Heart left ventricle (tissue), 16 donors: ENCODE measurements at places on chromosomes 11 and 22. TPM values are rescaled to one million over a fixed set of nuclear protein-coding genes. Genes with fewer than 3 reads are reported as not detected.

- no peaks in the 10 kb centered on the region for H3K36me3 ChIP-seq
- no peaks in the 10 kb centered on the region for H3K27me3 ChIP-seq
- no peak for DNase-seq
- peak overlapping the region; percentile 82 for H3K27ac ChIP-seq
Measured at GRCh38 chr11:96388891-96389719, 607 bp downstream of the CCDC82 start.

DNA sequence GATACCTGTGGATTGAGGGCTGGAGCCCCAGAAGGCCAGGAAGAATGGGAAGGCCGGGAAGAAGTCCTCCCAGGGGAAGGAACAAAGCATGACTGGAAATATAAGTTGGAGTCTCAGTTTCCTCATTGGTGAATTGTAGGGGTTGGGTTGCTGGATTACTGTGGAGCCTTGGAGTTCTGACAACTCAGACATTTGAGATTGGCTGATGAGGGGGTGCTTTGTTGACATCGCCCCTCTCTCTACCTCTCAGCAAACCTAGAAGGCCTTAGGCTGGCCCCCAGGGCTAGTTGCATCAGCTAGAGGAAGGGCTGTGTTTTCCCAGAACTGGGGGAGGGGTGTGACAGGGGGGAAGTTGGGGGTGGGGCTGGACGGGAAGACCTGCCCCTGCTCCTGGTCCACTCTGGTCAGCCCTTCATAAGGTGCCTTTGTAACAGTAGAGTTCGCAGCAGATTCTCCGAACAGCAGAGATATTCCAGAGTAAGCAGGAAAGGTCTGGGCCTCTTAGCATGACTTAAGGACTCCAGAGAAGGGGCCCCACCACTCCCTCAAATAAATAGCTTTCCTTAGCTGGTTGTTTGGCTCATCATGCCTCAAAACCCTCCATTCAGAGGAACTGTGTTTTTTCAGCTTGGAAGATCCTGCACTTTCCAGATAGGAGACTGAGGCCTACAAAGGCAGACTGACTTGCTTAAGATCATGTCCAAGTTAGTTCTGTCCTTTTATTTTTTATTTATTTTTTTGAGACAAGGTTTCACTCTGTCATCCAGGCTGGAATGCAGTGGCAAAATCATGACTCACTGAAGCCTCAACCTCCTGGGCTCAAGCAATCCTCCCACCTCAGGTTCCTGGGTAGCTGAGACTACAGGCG is 12.5 kb upstream of the THRSP start:
- no peak overlapping the region for H3K4me3 ChIP-seq
- no peaks in the 10 kb centered on the region for H3K27me3 ChIP-seq
- peaks cover 5% of the 10 kb centered on the region for H3K4me1 ChIP-seq
- H3K36me3 ChIP-seq = no peaks in the 10 kb centered on the region
- H3K27ac ChIP-seq = no peak overlapping the region
- DNase-seq = no peak

GRCh38 chr22:46159777-46160176 is 9.5 kb downstream of the PPARA start:
- peaks cover 3% of the 10 kb centered on the region for H3K4me1 ChIP-seq
- no peak for DNase-seq
- H3K27me3 ChIP-seq = no peaks in the 10 kb centered on the region
- no peak overlapping the region for H3K4me3 ChIP-seq
- no peak overlapping the region for H3K27ac ChIP-seq
- H3K36me3 ChIP-seq = peaks cover 23% of the 10 kb centered on the region

GRCh38 chr11:10916665-10917064 is 58.8 kb upstream of the ZBED5 start:
- no peak for DNase-seq
- H3K4me3 ChIP-seq = no peak overlapping the region
- no peaks in the 10 kb centered on the region for H3K4me1 ChIP-seq
- no peak overlapping the region for H3K27ac ChIP-seq

Gene UPB1
- total RNA-seq = 1.9 TPM

DNA sequence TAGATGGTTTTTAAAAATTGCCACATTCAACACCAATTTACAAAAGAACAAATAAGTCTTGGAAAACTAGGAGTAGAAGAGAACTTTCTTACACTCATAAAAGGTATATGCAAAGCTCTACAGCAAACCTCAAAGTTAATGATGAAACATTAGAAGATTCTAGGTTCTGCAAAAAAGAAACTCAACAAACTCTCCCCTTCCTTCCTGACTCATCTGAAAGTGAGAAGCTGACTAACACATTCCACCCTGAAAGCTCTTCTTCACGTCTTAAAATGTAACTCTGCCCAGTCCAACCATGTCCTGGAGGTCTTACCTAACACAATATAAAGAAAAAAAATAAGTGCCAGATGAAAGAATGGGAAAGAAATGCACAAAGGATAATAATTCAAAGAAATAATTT is 218.9 kb upstream of the ISX start:
- DNase-seq = no peak
- H3K27me3 ChIP-seq = no peaks in the 10 kb centered on the region
- H3K27ac ChIP-seq = no peak overlapping the region
- H3K4me3 ChIP-seq = no peak overlapping the region

DNA sequence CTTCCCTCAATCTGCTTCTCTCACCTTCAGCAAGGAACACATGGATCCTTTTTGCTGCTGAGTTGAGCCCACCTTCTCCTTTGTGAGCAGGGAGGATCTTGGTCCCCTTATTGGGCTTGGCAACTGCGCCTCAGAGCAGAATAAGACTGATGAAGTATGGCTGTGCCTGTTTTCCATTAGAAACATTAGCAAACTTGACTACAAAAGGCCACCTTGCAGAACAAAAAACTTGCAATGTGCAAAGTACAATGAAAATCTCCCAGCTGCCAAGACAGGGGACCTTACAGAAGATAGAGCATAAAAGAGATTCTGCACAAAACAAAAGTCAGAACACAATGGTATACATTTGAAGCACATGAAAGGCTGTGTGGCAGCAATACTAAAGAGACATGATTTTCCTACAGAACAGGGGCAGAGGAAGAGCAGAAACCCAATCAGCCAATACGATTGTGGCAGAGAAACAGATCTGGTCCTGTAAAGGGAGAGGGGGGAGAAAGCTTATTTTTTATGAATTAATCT is 173.5 kb upstream of the SNX19 start:
- no peak overlapping the region for H3K4me3 ChIP-seq
- H3K4me1 ChIP-seq = no peaks in the 10 kb centered on the region
- no peaks in the 10 kb centered on the region for H3K36me3 ChIP-seq
- DNase-seq = no peak
- no peak overlapping the region for H3K27ac ChIP-seq

Gene ADAMTS15
- 13.4 TPM for total RNA-seq

Gene PNPLA3
- 0.19 TPM for total RNA-seq

Gene FZD4
- total RNA-seq = 21.1 TPM

DNA sequence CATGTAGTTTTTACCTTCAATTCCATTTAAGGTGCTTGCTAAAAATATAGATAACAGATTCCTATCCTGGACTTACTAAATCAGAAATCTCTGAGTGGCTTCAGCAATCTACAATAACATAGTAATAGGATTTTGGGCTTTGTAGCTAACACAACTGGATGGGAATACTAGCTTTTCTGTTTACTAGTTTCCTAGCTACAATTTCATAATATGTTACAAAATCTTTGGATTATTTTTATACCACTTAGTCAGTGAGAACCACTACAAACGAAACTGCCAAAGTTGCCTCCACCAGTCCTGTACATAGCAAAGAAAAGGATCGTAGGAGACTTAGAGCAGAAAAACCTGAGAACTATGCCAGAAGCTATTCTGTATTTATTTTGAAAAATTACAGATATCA is 87.7 kb upstream of the ANO3 start:
- no peaks in the 10 kb centered on the region for H3K36me3 ChIP-seq
- no peaks in the 10 kb centered on the region for H3K4me1 ChIP-seq
- no peak for DNase-seq
- no peak overlapping the region for H3K4me3 ChIP-seq

Gene MRPL23
- 73.3 TPM for total RNA-seq

- H3K36me3 ChIP-seq = no peaks in the 10 kb centered on the region
- no peak overlapping the region for H3K27ac ChIP-seq
- H3K27me3 ChIP-seq = no peaks in the 10 kb centered on the region
- no peak overlapping the region for H3K4me3 ChIP-seq
- H3K4me1 ChIP-seq = no peaks in the 10 kb centered on the region
- no peak for DNase-seq
Measured at GRCh38 chr11:63548178-63548577, 11.6 kb downstream of the PLAAT4 start.

DNA sequence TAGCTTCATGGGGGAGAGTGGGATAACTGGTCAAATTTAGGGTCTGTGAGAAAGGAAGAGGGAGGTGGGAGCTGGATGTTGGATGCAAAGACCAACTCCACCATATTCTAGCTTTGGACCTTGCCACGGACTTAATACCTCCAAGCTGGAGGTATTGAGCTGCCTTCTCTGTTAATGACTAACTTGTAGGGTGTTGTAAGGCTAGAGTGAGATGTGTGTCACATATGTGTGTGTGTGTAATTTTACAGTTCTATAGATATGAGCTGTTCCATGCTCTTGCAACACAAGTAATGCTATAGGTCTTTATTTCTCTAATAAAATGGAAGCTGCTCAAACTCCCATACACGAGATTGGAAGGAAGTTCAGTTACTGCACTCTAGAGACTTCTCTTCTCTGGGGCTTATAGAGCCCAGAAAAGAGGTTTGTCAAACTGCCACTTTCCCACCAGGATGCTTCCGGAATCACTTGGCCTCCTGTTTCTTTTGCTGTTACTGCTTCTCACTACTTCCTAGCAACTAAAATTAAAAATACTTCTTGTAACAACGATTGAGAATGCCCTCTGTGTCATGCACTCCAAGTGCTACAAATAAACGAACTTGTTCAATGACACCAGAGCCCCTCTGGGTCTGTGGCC is 16.0 kb upstream of the FJX1 start:
- H3K4me3 ChIP-seq = no peak overlapping the region
- DNase-seq = no peak
- no peaks in the 10 kb centered on the region for H3K36me3 ChIP-seq
- no peak overlapping the region for H3K27ac ChIP-seq
- H3K4me1 ChIP-seq = no peaks in the 10 kb centered on the region
- peaks cover 38% of the 10 kb centered on the region for H3K27me3 ChIP-seq

GRCh38 chr22:36332623-36333332 is 55.0 kb downstream of the MYH9 start:
- peaks cover 50% of the 10 kb centered on the region for H3K36me3 ChIP-seq
- H3K27me3 ChIP-seq = no peaks in the 10 kb centered on the region
- H3K4me3 ChIP-seq = no peak overlapping the region
- peak overlapping the region; percentile 100 for H3K27ac ChIP-seq
- H3K4me1 ChIP-seq = peaks cover 100% of the 10 kb centered on the region
- peak; percentile 57 for DNase-seq

Gene MIAT
- total RNA-seq = 0.31 TPM

GRCh38 chr11:112655371-112655770 is 305.8 kb upstream of the NCAM1 start:
- DNase-seq = peak; percentile 91
- H3K27me3 ChIP-seq = no peaks in the 10 kb centered on the region
- no peaks in the 10 kb centered on the region for H3K36me3 ChIP-seq
- H3K4me3 ChIP-seq = no peak overlapping the region

Gene SERPINH1
- 61.1 TPM for total RNA-seq

- no peaks in the 10 kb centered on the region for H3K27me3 ChIP-seq
- no peaks in the 10 kb centered on the region for H3K36me3 ChIP-seq
- DNase-seq = peak; percentile 56
- H3K27ac ChIP-seq = no peak overlapping the region
- H3K4me1 ChIP-seq = peaks cover 79% of the 10 kb centered on the region
Measured at GRCh38 chr22:46636221-46637002, 16.2 kb downstream of the GRAMD4 start.

Gene SPI1
- 8.5 TPM for total RNA-seq

DNA sequence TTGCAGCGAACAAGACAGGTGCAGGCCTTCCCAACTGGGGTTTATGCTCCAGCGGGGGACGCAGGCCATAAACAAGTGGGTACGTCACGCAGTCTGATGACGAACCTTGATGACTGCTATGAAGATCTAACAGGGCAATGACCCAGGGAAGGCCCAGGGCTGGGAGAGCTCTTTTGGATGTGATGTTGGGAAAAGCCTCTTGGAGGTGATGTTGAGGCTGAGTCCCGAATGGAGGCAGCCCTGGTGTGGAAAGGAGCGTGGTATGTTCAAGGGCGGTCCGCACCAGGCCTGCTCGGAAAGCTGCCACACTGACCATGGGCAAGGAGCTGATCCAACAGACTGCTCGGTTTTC is 5.8 kb downstream of the FADS2 start:
- no peak overlapping the region for H3K4me3 ChIP-seq
- H3K27ac ChIP-seq = peak overlapping the region; percentile 63
- no peaks in the 10 kb centered on the region for H3K36me3 ChIP-seq
- DNase-seq = no peak
- H3K4me1 ChIP-seq = no peaks in the 10 kb centered on the region

DNA sequence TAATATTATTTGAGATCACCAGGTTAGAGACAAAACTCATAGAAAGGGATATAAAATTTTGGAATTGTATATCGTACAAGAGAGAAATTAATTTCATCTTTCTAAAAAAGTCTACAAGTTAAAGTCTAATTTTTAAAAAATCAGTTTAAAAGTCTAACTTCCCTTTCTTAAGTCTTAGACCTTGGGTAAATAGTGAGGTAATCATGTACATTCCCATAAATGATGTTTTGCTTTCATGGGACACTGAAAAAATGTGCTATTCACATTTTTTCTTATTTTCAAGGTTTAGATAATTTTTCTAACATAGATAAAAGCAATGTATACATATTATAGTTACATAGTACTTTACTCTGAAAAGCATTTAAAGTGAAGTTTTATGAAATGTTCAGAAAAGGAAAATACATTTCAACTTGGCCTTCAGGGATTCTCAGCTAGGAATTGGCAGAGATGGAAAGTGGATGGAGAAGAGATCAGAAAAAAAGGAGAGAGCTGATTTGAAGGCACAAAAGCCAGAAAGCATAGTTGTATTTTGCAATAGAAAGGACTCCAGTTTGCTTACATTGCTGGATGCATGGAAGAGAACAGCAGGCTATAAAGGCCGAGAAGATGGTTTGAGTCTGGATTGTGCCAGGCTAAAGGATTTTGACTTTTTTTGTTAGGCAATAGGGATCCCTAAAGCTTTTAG is 194.0 kb downstream of the CASP12 start:
- H3K27ac ChIP-seq = no peak overlapping the region
- H3K4me3 ChIP-seq = no peak overlapping the region
- H3K27me3 ChIP-seq = no peaks in the 10 kb centered on the region
- no peaks in the 10 kb centered on the region for H3K4me1 ChIP-seq
- DNase-seq = no peak

GRCh38 chr11:100991541-100991940 is 138.1 kb downstream of the PGR start:
- peaks cover 11% of the 10 kb centered on the region for H3K36me3 ChIP-seq
- H3K4me3 ChIP-seq = no peak overlapping the region
- no peak overlapping the region for H3K27ac ChIP-seq
- no peaks in the 10 kb centered on the region for H3K4me1 ChIP-seq

- no peaks in the 10 kb centered on the region for H3K27me3 ChIP-seq
- DNase-seq = no peak
- no peak overlapping the region for H3K4me3 ChIP-seq
- no peaks in the 10 kb centered on the region for H3K36me3 ChIP-seq
- no peaks in the 10 kb centered on the region for H3K4me1 ChIP-seq
- no peak overlapping the region for H3K27ac ChIP-seq
Measured at GRCh38 chr11:43503417-43503816, 144.7 kb downstream of the TTC17 start.

Gene MMP1
- not detected for total RNA-seq

- H3K36me3 ChIP-seq = no peaks in the 10 kb centered on the region
- H3K27me3 ChIP-seq = no peaks in the 10 kb centered on the region
- DNase-seq = no peak
- no peak overlapping the region for H3K27ac ChIP-seq
- no peak overlapping the region for H3K4me3 ChIP-seq
Measured at GRCh38 chr11:116231543-116231942, 541.2 kb downstream of the BUD13 start.

- H3K27ac ChIP-seq = no peak overlapping the region
- no peaks in the 10 kb centered on the region for H3K27me3 ChIP-seq
- DNase-seq = peak; percentile 7
- peaks cover 1% of the 10 kb centered on the region for H3K4me1 ChIP-seq
- H3K4me3 ChIP-seq = no peak overlapping the region
- no peaks in the 10 kb centered on the region for H3K36me3 ChIP-seq
Measured at GRCh38 chr11:12274558-12275197, 102.7 kb upstream of the PARVA start.
